ENCODE measurements at places on chromosomes 5 and 9.

DNA sequence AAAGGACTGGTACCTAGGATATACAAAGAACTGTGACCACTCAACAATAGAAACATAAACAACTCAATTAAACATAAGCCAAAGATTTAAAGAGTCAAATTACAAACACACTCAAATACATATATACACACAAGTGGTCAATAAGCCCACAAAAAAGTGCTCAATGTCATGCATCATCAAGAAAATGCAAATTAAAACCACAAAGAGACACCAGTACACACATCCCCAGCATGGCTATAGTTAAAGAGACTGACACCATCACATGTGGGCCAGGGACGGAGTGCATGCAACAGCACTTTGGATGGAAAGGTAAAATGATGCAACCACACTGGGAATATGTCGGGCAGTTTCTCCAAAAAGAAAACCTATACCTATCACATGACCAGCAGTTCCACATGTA lies 89.7 kb downstream of the CAAP1 start:
- no peak for DNase-seq

DNA sequence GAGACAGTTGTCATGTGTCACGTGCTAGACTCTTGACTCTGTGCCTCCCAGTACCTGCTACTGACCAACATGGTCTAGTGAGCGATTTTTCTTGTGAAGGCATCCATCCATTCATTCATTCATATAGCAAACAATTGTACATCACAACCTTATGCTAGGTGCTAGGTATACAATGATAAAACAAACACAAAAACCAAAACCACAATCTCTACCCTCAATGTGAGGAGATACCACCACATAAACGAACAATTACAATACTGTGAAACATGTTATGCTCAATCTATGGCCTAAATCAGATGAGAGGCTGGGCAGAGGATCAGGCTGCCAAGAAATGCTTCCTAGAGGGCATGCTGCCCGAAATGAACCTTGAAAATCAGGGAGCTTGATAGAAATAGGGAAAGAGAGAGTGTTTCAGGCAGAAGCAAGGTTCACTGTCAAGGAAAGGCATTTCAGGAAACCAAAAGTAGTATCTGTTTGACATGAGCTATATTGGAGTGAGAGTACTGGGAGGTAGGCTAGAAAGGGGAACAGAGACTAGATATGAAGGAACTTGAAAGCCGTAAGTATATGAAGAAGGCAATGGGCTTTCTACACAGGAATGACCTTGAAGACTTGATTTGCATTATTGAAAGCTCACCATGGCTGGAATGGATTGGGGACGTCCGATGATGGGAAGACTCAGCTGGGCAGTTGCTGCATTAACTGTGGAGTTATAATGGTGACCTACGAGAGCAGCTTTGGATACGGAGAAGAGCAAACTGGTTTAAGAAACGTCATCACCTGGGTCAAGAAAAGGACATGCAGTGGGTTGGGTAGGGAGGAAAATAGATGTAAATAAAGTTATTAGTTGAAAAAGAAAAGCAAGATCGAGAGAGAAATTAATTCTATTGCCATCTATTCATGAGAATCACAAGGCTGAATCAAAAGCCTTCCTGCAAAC lies 90.1 kb downstream of the THBS4 start:
- DNase-seq: no peak

- DNase-seq: no peak
These were observed 45.2 kb upstream of the FAM240B start for GRCh38 chr9:38765101-38765500.

GRCh38 chr5:147693233-147693632 lies 89.3 kb downstream of the JAKMIP2 start:
- DNase-seq: no peak

- no peak for DNase-seq
These were observed 340.0 kb upstream of the EDIL3 start for GRCh38 chr5:84724683-84725082.

DNA sequence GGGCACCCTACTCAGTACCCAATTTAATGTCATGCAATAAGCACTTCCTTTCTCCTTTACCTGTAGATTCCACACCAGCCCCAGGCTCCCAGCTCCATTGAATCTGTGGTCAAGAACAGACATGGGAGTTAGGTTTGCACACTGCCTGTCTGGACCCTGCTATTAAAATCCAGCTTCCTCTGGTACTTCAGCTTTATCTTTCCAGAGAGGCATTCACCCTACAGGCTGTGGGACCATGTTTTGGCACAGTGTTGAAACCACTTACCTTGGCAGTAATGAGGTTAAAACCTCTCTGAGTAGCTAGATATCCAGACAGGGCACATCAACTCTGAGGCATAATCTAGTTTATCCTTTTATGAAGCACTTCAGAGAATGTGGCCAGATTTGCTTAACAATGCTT lies 191.5 kb upstream of the PCSK5 start:
- no peak for DNase-seq

DNA sequence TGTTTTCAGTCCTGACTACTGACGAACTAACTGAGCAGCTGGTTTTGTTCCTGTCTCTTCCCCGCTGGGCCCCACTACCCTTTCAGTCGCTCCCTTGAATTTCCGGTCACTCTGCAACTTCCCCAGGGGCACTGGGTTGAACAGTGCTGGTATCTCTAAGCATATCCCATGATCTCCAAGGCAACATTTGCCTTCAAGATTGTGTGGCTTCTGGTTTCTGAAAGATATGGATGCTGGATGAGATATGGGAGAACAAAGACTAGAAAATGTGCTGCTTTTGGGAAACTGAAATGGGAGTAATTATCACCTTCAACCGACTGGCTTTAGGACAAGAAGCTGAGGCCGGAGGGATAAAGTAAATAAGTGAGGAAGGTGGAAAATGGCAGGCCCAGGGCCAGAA lies 258.2 kb upstream of the PIK3R1 start:
- DNase-seq: no peak

DNA sequence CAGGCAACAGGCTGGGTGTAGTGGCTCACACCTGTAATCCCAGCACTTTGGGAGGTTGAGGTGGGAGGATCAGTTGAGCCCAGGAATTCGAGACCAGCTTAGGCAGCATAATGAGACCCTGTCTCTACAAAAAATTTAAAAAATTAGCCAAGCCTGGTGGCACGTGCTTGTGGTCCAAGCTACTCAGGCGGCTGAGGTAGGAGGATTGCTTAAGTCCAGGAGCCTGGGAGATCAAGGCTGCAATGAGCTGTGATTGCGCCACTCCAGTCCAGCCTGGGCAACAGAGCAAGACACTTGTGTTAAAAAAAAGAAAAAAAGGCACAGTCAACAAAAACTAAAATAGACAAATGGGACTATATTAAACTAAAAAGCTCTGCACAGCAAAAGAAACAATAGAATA lies 29.3 kb downstream of the ATP6V0E1 start:
- no peak for DNase-seq

DNA sequence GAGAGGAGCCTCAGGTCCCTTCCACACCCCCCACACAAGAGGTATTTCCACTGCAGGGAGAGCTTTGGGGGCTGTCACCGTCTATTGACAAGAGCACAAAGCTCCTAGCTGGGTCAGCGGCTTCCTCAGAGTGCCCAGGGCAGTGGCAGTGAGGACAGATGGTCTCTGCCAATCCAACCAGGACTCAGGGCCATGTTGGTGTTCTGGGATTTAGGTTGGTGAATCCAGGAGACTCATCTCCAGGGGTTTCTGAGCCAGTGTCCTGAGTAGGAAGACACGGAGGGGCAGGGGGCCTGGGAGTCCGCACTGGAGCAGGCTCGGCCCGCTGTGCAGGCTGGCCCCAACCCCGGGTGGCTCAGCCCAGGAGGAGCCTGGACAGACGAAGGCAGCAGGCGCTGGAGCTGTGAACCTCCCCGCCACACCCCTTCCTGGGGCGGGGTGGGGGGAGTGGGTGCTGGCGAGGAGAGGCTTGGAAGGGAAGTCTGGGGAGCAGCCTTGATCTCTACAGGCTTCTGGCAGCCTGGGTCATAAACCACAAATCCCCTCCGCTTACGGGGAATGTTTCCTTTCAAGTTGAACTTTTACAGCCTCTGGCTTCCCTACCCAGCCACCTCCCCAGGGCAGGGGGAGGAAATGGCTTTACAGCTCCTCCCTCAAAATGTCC lies 19.6 kb downstream of the CRB2 start:
- DNase-seq: no peak

DNA sequence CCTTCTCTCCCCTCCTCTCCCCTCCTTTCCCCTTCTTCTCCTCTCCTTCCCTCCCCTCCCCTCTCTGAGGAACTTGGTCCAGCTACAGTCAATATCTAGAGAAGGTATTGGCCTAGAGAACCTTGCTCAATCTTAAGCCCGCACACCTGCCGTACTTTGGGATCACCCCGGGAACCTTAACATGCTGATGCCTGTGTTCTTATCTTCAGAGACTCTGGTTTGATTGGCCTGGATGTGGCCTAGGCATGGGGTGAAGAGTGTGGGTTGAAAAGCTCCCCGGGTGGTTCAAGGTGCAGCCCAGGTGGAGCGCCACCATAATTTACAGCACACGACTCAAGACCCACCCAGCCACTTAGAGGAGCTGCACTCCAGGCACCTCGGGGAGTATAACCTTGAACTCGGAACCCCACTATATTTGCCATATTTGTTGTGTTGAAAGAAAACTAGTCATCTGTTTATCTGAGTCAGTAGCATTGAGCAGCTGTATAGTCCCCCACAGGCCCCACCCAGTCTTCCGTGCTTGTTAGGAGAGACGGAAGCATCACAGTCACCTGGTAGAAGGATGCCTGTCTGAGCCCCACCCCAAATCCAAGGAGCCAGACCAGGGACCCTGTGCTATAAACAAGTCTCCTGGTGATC lies 14.4 kb upstream of the PHF19 start:
- DNase-seq: no peak

All from SK-N-SH (cell line).